ENCODE measurements at places on chromosomes 1 and 21.

DNA sequence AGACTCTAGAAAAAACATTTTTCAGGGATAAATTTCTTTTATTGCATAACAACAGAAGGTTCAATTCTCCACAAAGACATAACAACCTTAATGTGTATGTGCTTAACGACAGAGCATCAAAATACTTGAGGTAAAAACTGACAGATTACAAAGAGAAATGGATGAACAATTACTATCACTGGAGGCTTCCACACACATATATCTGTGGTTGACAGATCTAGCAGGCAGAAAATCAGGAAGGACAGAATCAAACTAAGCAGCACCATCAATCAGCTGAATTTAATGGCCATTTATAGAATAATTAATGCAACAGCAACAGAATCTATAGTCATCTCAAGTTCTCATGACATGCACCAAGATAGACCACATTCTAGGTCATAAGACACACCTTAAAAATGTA is 306.0 kb upstream of the GREM2 start:
- DNase-seq, result no peak

GRCh38 chr1:116674751-116675150 is 7.2 kb upstream of the IGSF3 start:
- peak; percentile 23 for DNase-seq

GRCh38 chr1:87185077-87185476 is 143.6 kb upstream of the LMO4 start:
- DNase-seq, result no peak

GRCh38 chr1:226995365-226996332 is 55.6 kb downstream of the COQ8A start:
- no peak for DNase-seq

DNA sequence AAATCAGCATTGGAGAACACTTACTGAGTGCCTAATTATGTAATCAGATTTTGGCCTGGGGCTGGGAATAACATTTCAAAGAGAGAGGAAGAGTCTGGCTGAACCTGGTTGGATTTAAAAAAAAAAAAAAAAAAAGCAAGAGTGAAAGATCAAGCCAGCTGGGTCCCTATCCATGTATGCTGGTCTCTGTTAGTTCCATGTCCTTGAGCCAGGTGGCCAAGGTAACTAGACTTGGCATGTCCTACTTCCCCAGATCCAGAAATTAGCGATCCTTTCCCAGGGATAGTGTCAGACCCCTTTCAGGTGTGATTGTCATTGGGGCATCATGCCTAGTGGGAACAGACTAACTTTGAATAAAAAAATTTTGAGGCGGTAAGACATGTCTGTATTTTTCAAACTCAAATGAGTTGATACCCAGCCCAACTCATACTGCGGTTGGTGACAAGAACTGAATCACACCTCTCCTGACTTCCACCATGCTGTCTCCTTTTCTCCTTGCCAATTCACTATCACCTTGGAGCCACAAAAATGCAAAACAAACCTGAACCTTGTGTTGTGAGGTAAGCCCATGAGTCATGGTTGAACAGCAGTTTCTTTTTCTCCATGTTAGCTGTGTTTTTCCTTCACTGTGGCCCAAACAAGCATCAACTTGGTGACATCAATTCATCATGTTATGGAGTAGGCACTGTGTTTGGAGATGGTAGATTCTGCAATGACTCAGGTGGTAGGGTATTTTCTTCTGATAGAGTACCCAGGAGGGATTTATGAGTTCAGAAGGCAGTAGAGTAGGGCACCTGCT is 24.5 kb upstream of the PPP2R5A start:
- no peak for DNase-seq

DNA sequence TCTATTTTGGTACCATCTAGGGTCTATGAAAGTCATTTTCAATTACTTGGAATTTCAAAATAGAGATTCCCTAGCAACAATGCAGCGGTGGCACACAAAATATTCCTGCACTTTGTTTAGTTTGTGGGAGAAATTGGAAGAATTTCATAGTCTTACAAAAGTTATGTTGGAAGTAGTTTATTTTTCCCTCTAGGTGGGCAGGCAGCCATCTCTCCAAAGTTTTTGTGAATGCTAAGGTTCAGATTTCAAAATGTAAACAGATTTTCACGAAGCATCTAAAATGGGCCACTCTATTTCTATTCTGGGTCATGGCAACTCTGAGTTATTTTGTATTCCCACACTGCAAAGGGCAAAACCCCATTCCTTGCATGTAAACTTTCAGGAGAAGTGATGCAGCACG is 8.0 kb downstream of the SMCP start:
- peak; percentile 28 for DNase-seq

- peak; percentile 89 for DNase-seq
Observed at GRCh38 chr21:33685613-33686197, 43.4 kb downstream of the ITSN1 start.

DNA sequence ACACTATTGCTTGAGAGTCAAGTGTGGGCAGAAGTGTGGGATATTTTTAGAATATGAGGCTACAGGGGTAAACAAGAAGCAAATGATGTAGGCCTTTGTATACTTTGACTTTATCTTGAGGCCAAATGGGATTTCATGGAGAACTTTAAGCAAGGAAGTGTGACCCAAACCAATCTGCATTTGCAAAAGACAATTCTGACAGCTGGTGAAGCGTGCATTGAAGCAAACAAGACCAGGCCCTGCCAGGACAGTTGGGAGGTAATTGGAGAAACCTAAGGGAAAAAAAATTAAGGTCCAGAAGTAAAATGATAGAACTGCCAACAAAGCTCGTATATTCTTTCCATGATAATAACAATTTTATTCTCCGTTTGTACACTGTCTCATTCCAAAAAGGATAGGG is 168.3 kb downstream of the TM2D1 start:
- DNase-seq, result no peak
